ENCODE measurements at places on chromosomes 6 and 20.

GRCh38 chr6:144999127-144999526 is 714.0 kb downstream of the UTRN start:
- DNase-seq = no peak

DNA sequence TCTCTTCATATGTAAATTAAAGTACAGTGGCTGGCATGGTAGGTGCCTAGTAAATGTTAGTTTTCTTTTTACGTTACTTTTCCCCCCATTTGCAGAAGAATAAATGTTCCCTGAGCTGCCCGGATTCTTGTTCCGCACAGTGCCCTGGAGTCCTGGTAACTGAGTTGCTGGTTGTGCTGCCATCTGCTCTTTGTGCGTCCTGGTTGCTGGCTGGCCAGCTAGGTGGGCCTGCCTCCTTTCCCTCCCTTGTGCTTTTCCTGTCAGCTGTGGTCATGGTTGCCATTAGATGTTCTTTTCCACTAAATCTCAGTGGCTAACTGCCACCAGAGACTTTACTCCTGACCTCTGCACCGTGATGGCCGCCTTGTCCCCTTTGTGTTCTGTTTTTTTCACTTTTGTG is 28.6 kb downstream of the CEP43 start:
- no peak for DNase-seq

- DNase-seq = no peak
Measured at GRCh38 chr6:149906405-149906804, 8.5 kb upstream of the RAET1E start.

DNA sequence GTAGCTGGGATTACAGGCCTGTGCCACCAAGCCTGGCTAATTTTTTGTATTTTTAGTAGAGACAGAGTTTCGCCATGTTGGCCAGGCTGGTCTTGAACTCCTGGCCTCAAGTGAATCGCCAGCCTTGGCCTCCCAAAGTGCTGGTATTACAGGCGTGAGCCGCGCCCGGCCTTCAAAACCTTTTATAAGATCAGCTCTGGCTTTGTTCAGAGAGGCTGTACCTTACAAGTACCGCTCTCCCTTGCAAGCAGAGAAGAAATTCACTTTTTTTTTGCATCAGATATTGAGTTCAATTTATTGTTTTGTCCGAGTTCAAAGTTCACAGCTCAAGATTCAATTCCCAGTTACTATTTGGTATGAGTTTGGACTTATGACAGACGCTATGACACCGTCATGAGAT is 1.9 kb upstream of the DNAAF9 start:
- no peak for DNase-seq

GRCh38 chr20:61414455-61414991 is 162.5 kb downstream of the CDH4 start:
- DNase-seq = no peak

DNA sequence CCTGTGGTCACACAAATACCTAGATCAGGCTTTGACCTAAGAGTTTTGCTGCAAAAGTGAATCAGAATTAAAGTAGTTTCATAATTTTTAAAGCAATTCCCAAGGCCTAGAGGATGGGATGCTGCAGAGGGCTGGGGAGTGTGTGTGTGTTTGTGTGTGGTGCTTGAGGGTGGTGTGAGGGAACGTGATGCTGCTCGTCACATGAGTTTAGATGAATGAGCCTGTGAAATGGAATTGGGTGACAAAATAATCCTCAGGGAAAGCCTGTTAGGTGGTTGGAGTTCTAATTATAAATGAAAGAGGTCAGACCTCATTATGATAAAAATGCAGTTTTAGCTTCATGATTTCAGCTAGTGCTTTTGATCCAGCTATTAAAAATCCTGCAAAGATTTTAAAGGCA is 87.5 kb upstream of the TMEM170B start:
- DNase-seq = no peak

- DNase-seq = no peak
Measured at GRCh38 chr6:49499623-49500022, at the start of gene GLYATL3. GLYATL3 (plus strand) TSS chr6:49499923; CDS start chr6:49511991, 12,068 bp downstream.

GRCh38 chr6:169227116-169227515 is 26.5 kb downstream of the THBS2 start:
- no peak for DNase-seq

- no peak for DNase-seq
Measured at GRCh38 chr6:148530976-148531375, 188.3 kb downstream of the SASH1 start.

DNA sequence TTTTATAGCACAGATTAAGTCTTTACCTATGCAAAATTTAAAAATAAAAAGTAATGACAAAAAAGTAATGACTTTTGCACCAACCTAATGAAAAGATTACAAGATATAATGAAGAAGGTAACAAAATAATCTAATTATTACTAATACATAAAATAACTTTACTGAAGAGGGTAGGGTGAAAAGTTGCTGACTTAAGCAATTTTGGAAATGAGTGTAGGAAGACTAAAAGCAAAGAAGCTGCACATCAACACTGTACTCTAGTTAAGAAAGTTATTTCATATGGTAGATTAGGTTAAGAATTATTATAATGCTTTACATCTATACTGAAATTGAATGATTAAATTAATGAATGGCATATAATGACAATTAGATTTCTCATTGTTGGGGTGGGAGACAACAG is 76.8 kb downstream of the MANEA start:
- no peak for DNase-seq

GRCh38 chr20:39745380-39745779 is 783.2 kb downstream of the DHX35 start:
- no peak for DNase-seq

GRCh38 chr6:26105842-26106241 is 18.6 kb downstream of the HFE start:
- no peak for DNase-seq

DNA sequence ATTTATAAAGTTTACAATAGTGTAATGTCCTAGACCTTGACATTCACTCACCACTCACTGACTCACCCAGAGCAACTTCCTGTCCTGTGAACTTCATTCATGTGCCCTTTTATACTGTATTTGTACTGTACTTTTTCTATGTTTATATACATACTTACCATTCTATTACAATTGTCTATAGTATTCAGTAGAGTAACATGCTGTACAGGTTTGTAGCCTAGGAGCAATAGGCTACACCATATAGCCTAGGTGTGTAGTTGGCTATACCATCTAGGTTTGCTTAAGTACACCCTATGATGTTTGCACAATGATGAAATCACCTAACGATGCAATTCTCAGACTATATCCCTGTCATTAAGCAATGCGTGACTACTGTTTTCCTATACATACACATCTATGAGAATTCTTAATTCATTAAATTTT is 17.5 kb downstream of the EDEM2 start:
- DNase-seq = no peak

DNA sequence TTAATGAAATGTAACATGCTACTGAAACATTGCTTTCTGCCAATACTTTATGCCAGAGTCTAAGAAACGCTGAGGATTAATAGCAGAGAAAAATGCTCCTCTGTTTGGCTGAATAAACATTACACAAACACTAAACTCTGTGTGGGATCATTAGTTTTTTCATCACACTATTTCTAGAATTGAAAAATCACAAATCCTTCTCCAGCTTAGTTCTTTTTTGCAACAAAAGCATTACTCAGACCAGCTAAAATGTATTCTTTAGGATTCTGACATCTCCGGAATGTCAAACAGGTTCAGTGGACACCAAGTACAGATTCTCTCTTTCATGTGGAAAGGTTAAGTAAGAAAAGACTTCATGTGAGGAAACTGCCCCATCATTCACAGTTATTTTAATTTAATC is 226.9 kb downstream of the SIM1 start:
- DNase-seq = no peak

DNA sequence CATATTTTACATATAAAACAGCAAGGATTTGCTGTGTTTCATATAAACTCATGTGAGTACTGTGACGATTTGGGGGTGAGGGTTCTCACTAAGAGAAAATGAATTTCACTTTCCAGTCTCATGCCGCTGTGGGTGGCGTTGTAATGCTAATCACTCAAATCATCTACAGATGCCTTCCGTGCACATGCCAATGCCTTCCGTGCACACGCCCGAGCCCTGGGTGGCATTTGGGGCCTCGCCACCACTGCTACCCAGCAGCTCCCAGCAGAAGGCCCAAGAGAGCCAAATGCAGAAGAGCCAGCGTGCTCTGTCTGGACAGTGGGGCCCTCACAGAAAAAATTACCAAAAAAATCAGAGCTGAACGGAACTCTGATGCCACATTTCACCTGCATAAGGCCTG is 53.7 kb downstream of the WDR27 start:
- DNase-seq = no peak

- no peak for DNase-seq
Measured at GRCh38 chr6:55729665-55730064, 145.7 kb downstream of the BMP5 start.

DNA sequence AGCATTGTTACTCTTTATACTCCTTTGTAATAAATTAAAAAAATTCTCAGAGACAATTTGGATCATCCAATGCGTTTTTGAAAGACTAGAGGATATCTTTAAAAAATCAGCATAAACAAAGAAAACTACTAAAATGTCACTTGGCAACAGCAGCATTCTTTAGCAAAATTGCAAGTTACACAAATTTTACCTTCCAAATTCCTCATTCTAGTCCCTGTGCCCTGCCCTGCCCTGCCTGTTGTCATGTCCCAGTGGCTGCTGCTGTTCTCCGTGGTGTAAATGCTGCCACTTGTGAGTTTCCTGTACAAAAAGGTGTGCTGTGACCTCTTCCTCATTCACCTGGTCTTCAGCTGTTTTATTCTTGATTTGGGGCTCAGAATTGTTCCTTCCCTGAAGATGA is 83.2 kb downstream of the CDC5L start:
- no peak for DNase-seq

DNA sequence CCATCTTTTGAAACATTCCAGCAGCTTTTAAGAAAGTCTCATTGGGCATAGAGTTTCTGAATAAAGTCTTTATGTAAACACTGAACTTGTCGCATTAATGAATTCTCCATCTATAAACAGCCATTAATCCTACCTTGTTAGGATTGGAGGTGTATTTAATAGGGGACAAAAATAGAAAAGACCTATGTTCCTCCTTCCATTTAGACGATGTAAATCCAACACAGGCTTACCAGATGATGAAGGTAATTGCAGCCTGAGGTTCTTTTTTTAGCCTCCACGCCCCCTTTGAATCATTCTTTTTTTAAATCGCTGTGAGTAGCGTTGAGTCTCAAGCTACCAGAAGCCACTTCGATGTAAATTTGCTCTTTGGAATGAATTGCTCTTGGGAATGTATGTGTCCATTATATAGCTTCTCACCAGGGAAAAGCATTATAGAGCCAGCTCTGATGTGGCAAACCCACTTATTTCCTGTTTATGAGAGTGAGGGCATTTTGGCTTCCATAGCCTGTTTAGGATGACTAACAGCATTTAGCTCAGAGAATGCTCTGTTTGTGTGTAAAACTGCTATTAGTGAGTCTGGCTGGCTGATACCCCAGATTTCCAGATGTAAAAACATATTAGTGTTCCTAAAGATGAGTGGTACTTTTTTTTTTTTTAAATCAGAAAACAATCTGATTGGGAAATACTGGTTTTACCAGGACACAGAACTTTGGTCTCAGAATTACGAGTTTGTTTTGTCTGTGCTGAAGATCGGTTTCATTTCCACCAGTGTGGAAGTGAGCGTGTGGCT is 74.9 kb upstream of the CLDN20 start:
- DNase-seq = no peak

DNA sequence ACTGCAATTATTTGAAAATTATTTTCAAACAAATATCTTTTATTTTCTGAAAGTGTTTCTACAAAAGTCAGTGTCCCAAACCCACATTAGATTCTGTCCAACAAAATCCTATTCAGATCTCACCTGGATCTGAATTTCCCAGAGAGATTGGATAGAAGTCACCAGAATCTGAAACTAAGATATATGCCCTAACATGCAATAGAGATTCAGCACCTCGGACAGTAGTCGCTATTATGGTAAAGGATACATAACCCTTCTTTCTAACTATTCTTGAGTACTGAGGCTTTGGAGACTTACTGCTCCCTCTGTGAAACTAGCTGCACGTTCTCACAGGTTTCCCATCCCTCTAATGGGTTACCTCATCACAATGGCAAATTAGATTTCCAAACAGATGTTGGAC is 151.4 kb downstream of the ID4 start:
- no peak for DNase-seq

DNA sequence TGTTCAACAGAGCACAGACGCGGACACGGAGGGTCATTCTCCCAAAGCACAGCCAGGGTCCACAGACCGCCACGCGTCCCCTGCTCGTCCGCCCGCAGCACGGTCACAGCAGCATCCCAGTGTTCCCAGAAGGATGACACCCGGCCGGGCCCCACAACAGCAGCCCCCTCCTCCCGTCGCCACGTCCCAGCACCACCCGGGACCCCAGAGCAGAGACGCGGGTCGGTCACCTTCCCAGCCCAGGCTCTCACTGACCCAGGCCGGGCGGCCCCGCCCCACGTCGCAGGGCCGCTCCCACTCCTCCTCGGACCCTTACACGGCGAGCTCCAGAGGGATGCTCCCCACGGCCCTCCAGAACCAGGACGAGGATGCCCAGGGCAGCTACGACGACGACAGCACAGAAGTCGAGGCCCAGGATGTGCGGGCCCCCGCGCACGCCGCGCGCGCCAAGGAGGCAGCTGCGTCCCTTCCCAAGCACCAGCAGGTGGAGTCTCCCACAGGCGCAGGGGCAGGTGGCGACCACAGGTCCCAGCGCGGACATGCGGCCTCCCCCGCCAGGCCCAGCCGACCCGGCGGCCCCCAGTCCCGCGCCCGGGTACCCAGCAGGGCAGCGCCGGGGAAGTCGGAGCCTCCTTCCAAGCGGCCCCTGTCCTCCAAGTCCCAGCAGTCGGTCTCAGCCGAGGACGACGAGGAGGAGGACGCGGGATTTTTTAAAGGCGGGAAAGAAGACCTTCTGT is 64.3 kb downstream of the FNDC1 start:
- DNase-seq = no peak

- DNase-seq = peak; percentile 32
Measured at GRCh38 chr6:25050356-25050755, 114.6 kb upstream of the RIPOR2 start.

Data from T-helper 9 cell (primary cell).